ENCODE measurements at places on chromosomes 7 and 10. TPM values are rescaled to one million over a fixed set of nuclear protein-coding genes. Genes with fewer than 3 reads are reported as not detected.

ELMO1 gene
- 2.2 TPM for total RNA-seq

- H3K4me1 ChIP-seq: peaks cover 19% of the 10 kb centered on the region
- H3K27me3 ChIP-seq: no peaks in the 10 kb centered on the region
- H3K27ac ChIP-seq: no peak overlapping the region
- DNase-seq: no peak
- peaks cover 27% of the 10 kb centered on the region for H3K36me3 ChIP-seq
These were observed 21.0 kb downstream of the ACTA2 start for GRCh38 chr10:88931548-88931947.

DNA sequence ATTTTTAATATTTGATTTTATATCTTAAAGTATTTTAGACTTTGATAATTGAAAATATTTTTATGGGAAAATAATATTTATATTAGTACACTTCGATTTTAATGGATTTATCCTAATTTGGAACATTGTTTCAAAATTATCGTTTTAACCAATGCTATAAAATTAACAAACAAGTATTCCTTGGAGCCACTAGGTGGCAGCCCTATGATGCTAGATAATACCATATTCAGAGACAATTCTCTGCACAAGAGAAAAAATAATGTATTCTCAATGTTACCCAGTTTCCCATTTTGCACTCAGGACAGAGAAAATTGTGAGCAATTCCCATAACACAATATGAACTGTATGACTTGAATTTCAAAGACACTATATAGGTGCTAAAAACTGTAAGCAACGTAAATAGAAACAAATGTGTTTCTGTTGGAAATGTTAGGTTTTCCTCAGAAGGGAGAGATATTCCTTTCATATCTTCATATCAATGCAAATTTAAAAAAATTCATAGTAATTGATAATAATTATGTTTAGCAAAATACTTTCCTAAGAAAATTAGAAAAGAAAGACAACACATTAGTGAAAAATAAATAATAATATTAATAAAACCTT is 237.8 kb downstream of the SEMA3E start:
- H3K27me3 ChIP-seq: no peaks in the 10 kb centered on the region
- no peaks in the 10 kb centered on the region for H3K4me1 ChIP-seq
- no peak overlapping the region for H3K4me3 ChIP-seq
- no peak overlapping the region for H3K27ac ChIP-seq
- no peaks in the 10 kb centered on the region for H3K36me3 ChIP-seq
- DNase-seq: no peak

PDK4 gene
- total RNA-seq: 0.36 TPM

SPDYE6 gene
- total RNA-seq: not detected

GRCh38 chr7:123275036-123275753 is 75.4 kb upstream of the SLC13A1 start:
- no peaks in the 10 kb centered on the region for H3K27me3 ChIP-seq
- H3K27ac ChIP-seq: no peak overlapping the region
- no peaks in the 10 kb centered on the region for H3K36me3 ChIP-seq
- DNase-seq: no peak
- no peak overlapping the region for H3K4me3 ChIP-seq
- H3K4me1 ChIP-seq: no peaks in the 10 kb centered on the region

DNA sequence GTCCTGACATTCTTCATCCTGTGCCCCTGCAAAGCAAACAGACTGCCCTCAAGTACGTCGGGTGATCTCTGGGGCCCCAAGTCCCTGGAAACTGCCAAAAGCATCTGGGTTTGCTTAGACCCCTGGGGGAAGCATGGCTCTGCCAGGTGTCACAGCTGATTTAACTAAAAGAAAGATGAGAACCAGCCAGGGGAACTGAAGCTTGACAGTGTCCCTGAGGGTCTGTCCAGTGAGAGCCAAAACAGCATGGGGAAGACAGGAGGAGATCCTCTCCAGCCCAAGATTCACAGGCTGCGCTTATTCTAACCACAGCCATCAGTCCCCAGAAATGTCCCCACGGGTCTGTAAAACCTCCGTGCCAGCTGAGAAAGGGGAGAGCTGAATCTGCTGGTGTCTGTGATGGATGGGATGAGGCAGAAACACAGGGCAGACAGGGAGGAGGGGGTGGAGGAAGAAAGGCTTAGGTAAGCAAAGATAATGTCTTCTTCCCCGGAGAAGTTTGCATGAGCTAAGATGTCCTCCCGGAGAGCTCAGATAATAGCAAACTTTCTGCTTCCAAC is 21.3 kb downstream of the CCDC3 start:
- H3K36me3 ChIP-seq: no peaks in the 10 kb centered on the region
- no peaks in the 10 kb centered on the region for H3K4me1 ChIP-seq
- H3K4me3 ChIP-seq: no peak overlapping the region
- DNase-seq: no peak
- no peak overlapping the region for H3K27ac ChIP-seq

DNA sequence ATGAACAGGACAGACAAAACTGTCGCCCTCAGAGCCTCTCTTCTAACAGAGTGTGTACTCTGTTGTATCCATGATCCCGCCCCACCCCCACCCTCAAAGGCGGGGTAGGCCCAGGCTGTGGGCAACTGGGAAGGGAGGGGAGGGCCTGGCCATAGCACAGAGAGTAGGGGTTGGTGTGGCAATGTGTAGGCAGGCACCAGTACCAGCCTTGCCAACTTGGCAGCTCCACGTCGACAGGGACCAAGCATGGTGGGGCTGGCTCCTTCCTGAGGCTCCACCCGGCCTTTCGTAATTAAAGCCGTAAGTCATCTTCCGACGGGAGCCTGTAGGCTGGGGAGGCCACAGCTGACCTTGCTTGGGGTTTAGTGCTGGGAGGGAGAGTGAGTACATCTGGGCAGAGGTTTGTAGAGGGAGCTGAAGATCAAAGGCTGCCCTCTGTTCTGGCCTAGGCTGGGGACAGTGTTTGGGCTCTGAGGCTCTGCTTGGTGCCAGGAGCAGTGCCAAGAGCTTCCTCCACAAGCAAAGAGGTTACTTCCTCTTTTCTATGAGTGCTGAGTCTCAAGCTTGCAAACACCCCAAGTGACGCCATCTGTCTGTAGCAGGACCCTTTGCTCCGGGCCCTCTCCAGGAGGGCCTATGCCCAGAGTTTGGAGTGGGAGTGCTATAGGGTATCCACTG is 121.6 kb downstream of the C10orf105 start:
- H3K27me3 ChIP-seq: peaks cover 2% of the 10 kb centered on the region
- H3K4me3 ChIP-seq: no peak overlapping the region
- no peak for DNase-seq
- no peaks in the 10 kb centered on the region for H3K36me3 ChIP-seq
- no peak overlapping the region for H3K27ac ChIP-seq

CFAP70 gene
- total RNA-seq: 1.2 TPM

MYH16 gene
- total RNA-seq: under 0.01 TPM

Measured in osteoblast (primary cell).